Head of caudate nucleus (tissue), 42 donors: ENCODE measurements at places on chromosomes 2 and 18.

DNA sequence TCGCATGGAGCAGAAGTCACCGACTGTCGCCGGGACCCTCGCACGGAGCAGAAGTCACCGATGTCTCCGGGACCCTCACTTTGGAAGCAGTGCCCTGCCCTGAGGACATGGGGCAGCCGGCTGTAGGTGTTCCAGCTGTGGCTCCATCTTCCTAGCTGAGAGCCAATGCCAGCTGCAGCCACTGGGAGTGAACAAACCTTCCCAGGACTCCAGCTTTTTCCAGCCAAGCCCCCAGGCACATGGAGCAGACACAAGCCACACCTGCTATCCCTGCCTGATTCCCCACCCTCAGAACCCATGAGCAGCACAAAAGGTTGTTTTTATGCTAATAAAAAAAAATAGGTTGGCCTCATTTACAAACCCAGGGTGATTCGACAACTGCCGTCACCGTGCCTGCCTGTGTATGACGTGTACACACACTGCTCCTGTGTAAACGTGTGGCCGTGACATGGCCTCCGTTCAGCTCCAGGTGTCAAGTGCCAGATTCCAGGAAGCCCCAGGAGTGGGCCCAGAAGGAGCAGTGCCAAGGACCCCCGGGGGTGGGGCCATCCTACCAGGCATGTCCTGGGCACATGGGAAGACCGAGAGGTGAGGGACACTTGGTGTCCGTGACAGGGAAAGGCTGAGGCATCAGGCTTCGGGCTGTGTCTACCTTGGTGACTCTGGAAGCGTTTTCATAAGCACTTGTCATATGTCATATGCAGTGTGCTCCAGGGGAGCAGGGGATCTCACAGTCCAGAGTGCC lies 91.5 kb downstream of the EIPR1 start:
- DNase-seq, result no peak

DNA sequence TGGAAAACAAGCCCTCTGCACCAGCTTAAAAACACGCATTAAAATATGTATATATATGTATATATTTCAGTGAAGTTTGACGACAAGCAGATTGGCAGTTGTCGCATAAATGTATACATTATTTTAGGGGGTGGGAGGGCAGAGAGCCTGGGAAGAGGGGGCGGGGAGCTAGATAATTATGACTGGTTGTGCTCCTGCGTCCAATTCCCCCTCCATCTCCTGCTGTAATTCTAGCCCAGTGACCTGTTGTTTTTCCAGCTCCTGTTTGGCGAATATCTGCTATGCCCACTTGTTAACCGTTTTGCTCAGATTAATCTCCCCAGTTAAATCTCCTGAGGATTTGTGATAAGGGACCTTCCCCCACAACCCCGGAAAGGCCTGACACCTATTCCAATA lies 656 bp downstream of the UNC80 start:
- DNase-seq, result no peak

DNA sequence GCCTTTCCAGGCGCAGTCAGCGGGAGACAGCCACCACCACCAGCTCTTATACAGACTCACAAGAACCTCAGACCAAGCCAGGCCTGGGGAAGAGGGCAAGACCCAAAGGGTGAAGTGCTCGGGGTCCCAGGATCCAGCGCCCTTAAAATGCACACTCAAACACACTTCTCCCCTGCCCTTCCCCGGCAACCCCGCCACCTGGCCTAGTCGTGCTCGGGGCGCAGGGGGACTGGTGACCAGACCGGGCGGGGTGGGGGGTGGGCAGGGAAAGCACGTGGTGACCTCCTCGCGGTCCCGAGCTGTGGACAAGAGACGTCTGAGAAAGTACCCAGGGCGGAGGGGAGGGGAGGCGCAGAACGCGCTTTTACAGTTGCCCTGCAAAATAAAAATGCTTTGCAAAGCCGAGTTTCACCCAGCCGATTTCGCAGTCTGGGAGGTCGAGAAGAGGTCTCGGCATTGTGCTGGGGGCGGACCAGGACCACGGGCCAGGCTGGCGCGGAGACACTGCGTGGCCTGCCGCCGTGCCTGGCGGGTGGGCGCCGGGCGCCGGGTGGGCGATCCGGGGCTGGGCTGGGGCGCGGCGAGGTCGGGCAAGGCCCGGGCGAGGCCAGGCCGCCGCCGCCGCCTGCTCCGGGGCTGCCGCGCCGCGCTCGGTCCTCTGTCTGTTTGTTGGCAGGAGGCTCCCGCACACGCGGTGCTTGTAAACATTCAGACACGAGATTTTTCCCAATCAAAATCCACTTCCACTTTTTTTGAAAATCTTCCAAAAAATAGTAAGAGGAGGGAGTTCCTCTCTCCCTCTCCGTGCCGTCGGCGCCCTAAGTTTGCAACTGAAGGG lies 2.0 kb downstream of the BCL11A start:
- no peak for DNase-seq

DNA sequence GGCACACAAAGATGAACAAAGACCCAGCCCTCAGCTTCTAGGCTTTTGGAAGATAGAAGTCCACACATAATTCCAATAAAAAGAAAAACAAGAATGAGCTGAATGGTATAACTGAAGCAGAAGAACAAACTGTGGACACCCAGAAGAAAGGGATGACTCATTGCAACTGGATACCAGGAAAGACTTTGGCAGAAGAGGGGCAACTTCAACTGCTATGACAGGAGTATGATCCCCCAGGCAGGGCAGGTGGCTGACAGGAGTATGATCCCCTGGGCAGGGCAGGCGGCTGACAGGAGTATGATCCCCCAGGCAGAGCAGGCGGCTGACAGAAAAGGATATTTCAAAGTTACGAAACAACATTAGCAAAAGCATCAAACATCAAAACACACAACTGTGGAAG lies 21.6 kb downstream of the PID1 start:
- DNase-seq, result no peak

- no peak for DNase-seq
Observed at GRCh38 chr18:26705757-26706156, 157.4 kb upstream of the KCTD1 start.

DNA sequence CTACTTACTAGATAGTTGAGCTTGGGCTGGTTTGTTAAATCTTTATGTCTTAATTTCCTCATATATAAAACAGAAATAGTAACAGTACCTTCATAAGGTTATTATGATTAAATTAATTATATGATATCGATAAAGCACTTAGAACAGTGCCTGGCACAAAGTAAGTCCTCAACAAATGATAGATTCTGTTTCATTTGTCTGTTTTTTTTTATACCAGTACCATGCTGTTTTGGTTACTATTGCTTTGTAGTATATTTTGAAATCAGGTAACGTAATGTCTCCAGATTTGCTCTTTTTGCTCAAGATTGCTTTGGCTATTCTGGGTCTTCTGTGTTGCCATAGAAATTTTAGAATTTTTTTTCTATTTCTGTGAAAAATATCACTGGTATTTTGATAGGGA lies 66.3 kb downstream of the DYM start:
- no peak for DNase-seq

DNA sequence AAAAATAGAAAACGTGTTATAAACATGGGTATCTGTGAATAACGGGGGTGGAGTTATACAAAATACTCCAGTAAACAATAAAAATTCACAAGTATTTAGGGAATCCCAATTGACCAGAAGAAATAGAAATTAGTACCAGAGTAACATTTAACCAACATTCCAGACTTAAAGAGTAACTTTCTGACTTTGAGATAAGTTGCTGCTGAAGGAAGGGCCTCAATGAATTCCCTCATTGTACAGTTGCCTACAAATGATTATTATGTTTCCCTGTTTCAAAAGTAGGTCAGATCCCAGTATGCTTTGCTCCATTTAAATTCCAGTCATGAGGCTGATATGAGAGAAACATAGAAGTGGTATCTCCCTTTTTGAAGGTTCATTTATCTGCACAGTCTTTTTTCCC lies 88.3 kb upstream of the KCNH7 start:
- DNase-seq, result no peak

DNA sequence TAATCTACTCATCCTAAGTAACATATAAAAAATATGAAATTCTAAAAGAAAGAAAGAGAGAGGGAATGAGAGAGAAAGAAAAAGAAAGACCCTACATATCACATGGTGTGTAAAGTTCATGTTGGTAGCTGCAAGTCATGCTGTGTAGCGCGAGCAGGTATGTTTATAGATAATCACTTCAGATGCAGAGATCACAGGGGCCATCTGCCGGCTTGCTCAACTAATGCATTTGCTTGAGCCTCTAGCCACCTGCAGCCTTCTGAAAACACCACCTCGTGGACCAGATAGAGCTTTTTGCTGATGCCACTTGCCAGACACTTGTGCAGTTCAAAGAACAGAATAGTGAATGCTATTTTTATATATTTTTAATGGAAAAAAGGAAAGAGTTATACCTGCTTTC lies 37.6 kb downstream of the CDH7 start:
- no peak for DNase-seq

DNA sequence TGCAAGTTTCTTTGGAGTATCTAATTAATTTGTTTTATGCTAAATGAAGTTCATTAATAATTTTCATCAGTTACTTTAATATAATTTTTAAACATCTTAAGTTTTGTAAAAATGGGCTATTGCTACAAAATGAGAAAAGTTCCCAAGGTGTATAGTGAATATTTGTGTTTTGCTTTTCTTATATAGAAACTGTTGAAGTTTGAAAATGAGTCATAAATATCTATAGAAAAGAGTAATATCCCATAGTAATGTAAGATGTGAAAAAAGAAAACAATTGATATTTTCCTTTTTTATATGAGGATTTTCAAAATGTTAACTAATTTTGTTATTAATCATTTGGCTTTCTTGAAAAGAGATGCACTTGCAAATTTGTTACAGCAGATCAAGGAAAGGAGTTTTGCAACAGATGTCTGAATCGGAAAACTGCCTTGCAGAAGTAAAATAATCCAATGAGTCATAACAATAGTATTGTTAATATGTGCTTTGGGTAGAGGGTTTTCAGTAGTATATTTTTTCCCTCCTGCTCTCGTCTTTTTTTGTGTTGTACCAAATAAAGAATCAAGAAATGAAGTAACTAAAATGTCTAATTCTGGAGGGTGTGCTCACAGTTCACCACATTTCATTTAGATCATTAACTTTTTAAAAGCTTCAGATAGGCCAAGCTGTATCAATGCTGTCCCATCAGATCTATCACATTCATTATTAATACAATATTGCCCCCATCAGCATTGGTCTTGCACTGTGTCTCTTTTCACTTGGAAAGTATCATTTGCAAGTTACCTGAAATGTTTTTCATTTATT lies 15.5 kb downstream of the DUSP19 start:
- DNase-seq, result no peak

- no peak for DNase-seq
Observed at GRCh38 chr18:44325903-44326635, 354.6 kb upstream of the SETBP1 start.

DNA sequence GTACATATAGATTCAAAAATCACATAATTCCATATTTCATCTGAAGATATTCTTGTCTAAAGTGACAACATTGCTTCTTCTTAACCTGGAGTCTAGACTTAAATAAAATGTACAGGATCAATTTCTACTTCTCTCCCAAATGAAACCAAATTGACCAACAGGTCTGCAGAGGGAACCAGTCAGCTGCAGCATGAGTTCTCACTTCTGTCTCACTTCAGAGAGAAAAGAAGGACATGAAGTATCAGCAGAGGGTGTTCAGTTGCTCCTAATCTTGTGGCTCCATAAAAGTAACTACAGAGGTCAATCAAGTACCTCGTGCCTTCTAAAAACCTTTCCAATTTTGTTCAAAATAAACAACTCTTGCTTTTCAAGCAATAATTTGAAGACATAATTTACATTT lies 47.2 kb upstream of the MAP2 start:
- no peak for DNase-seq

- no peak for DNase-seq
Observed at GRCh38 chr18:50195689-50196088, 742 bp upstream of the MYO5B start.

- peak; percentile 66 for DNase-seq
Observed at GRCh38 chr2:174729797-174730697, 34.2 kb downstream of the CHRNA1 start.

DNA sequence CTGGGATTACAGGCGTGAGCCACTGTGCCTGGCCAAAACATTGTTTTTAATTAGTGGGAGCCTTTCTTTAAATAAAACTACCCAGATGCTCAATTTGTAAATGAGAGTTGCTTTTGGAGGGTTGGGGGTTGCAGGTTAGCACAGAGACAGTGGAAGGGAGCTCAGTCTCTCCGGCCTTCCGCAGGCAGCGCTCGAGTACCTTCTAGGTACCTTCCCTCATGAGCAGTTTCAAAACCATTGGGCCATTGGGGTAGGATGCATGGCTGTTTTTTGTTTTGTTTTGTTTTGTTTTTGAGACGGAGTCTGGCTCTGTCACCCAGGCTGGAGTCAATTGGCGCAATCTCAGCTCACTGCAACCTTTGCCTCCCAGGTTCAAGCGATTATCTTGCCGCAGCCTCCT lies 19.0 kb downstream of the SLC66A3 start:
- DNase-seq, result no peak

DNA sequence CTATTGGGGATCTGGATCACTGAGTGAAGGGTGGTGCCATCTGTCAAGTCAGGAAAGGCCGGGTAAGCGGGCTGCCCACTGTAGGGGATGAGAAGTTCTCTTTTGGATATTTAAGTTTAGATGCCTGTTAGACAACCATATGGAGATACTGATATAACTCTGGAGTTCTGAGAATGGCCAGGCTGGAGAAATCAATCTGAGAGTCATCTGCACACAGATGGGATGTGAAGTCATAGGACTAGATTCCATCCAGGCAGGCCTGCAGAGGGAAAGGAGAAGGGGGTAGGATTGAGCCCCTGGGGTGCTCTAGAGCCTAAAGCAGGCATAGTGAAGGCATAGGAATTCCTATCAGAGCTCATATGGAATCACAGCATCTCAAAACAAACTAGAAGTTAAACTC lies 30.1 kb downstream of the SPRED2 start:
- DNase-seq, result no peak

- DNase-seq, result peak; percentile 41
Observed at GRCh38 chr2:54274781-54275242, 18.8 kb upstream of the TSPYL6 start.

- DNase-seq, result no peak
Observed at GRCh38 chr18:29084120-29084519, 907.2 kb upstream of the CDH2 start.

- DNase-seq, result no peak
Observed at GRCh38 chr2:3326871-3327270, 50.7 kb downstream of the EIPR1 start.

DNA sequence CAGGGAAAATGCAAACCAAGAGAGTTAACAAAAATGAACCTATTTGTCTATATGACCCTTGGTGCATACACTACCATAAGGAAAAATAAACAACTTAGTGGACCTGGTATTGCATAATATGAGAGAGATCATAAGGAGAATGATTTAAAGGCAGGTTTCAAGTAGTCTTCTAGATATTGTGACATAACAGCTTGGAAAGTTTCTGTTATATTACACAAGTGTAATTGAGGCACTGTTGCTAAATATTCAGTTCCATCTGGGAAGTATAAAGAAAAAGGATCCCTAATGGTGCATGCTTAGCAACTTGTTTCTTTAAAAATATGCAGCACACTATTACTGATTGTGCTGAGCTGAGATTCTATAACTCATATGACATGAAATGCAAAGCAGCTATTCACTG lies 252.2 kb upstream of the SPHKAP start:
- no peak for DNase-seq

DNA sequence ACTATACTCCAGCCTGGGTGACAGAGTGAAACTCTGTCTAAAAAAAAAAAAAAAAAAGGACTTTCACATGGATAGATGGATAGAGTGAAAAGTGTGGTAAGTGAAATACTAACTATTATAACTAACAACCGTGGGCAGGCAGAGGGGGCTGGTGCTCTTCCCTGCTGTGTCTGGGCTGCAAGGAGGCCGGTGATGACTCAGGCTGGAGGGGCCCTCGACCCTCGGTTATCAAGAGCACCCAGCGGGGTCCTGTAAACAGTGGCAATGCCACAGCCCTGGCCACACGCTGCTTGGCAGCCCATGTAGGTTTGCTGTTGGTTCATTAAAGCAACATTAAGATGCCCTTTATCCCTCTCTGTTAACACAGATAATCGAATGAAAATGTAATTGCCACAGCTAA lies 184.8 kb upstream of the RAB12 start:
- DNase-seq, result no peak
